ENCODE measurements at places on chromosomes 1 and 21.
A peak's percentile ranks its signal among the peaks of the same experiment; 100 is the strongest.

- DNase-seq = no peak
Observed at GRCh38 chr1:243921111-243921510, 71.1 kb upstream of the AKT3 start.

- peak; percentile 22 for DNase-seq
Observed at GRCh38 chr1:182601416-182601786, 2.8 kb downstream of the RGS16 start.

DNA sequence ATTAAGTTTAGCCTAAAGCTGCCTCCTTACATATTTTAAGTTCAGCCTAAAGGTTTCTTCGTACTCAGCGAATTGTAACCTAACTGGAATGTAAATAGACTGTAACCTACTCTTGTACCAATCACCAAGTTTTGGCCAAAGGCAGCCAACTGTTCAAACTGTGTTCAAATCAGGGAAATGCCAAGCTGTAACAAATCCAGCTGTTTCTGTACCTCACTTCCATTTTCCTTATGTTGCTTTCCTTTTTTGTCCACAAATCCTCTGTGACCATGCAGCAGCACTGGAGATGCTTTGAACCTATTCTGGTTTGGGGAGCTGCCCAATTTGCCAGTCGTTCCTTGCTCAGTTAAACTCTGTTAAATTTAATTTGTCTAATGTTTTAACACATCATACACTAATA is 3.2 kb upstream of the APOBEC4 start:
- DNase-seq = no peak

- no peak for DNase-seq
Observed at GRCh38 chr1:202291001-202291400, 50.7 kb downstream of the UBE2T start.

GRCh38 chr1:55957276-55957675 is 622.1 kb downstream of the PLPP3 start:
- DNase-seq = no peak

DNA sequence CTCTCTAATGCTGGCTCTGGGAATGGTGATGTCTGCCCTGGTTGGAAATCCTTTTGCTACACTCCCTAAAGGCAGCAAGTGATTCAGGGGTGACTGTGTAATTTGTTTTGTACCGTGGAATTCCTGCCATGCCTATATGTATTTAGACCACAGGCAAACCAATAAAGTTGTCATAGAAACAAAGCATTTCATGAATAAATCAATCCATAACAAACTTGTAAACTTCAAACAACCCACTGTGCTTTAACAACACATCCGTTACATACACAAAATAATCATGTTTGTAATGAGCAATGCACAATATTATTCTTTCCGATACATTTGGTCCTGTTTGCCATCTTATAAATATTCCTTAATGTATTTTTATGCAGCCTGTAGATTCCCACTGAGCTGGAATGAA is 330.3 kb upstream of the SNX7 start:
- DNase-seq = no peak

- no peak for DNase-seq
Observed at GRCh38 chr21:40595806-40596205, 251.2 kb downstream of the DSCAM start.

DNA sequence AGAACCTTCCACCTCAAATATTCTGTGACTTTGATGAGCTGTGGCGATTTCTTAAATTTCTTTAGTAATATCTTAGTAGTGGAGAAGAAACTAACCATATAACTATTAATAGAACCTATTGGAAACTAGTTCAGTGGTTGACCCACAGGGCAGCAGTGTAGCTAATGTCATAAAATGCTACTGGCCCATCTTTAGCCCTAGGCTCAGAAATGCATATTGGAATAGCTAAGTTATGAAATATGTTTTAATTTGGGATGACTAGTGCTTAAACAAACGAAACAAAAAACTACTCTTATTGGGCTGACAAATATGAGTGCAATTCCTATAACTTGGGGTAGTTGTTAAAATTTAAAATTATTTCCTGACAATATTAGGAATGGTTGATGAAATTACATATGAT is 20.2 kb downstream of the MACO1 start:
- DNase-seq = no peak

All from Panc1 (cell line).